ENCODE measurements at places on chromosomes 7 and 10.

GRCh38 chr10:76050291-76050625, 618.8 kb downstream of the LRMDA start:
- DNase-seq: no peak

DNA sequence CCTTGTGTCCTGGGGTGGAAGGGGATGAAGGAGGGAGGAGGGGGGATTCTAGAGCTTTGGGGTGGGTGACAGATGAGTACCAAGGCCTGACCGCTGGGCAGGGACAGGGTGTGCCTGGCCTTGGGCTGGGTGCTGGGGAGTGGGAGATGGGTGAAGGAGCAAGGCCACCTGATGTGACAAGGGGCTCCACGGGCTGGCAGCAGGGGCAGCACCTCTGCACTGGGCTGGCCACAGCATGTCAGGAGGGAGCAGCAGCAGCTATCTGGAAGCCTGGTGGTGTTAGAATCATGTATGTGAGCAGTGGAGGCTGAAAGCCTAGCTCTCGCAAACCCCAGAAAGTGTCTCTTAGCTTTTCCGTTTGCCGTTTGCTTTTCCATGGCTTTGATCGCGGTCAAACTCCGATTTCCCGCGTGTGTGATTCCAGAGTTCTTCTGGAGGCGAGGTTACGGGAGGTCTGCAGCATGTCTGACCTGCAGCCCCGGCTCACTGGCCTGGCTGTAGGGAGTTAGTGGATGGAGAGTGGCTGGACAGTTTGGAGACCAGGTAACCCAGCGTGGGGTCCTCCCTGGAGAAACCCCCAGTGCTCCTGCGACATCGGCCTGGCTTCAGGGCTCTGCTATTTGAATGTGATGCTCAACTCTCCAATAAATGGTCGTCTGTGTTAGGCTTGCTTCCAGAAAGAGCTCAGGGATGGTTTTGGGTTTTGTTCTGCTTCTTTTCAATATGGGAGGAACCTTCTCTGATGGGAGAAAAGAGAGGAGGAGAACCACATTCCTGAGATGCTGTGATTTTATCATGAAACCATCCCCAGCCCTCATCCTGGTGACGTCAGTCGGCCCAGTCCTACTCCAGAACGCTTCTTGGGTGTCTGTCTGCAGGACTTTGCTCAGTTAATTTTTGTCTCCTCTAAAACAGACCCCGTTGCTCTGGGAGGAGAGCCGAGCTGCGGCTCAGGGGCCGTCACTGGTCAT, 105.5 kb downstream of the CUX1 start:
- no peak for DNase-seq

DNA sequence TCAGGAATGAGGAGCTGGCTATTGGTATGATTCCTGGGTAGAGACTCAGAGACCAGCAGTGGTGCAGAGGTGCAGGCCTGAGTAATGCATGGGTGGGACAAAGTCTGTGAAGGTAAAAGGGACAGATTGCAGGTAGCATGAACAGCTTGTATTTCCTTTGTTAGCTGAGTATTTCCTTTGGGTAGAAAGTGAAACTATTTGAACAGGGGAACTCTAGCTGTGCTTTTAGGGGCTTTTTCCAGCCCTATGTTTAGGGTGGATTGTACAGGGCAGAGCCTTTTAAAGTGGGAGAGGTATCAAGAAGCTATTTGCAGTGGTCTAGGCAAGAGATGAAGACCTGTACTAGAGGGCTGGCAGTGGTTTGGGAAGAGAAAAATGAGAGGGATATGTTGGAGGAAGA, 739.9 kb downstream of the REEP3 start:
- no peak for DNase-seq

- DNase-seq: no peak
Measured at GRCh38 chr10:8066124-8066523, 11.6 kb downstream of the GATA3 start.

- no peak for DNase-seq
Measured at GRCh38 chr7:33632840-33633525, 272.4 kb upstream of the BMPER start.

DNA sequence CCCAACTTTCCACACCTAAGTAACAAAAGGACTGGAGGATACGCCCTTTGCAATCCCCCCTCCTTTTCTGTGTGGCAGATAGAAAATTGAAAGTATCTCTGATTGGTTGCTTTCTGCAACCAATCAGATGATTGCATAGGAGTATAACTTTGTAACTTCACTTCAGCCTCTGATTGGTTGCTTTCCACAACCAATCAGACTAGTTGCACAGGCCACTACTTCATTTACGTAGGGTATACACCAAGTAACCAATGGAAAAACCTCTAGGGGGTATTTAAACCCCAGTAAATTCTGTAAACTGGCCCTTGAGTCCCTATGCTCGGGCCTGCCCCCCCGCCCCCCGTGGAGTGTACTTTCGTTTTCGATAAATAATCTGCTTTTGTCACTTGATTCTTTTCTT, 1080.4 kb downstream of the CNTNAP2 start:
- DNase-seq: no peak

- DNase-seq: no peak
Measured at GRCh38 chr10:36280890-36281499, 638.9 kb upstream of the FZD8 start.

DNA sequence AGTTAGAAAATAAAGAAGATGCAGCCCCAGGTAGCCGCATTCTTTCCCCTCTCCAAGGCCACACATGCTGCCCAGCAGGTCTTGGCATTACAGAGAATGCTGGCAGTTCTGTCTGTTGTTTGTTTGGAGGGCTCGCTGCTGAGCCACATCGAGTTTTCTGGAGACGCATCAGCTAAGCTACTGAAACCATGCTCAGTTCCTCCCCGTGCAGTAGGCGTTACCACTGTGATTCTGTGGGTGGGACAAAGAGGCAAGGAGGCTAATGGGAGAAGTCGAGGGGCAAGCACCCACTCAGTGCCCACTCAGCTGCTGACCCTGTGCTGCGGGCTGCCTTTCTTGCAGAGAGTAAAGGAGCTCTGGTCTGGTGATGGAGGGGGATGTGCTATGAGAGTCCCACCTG, 15.5 kb upstream of the GTPBP4 start:
- no peak for DNase-seq

GRCh38 chr7:76340617-76341131, 18.1 kb downstream of the YWHAG start:
- DNase-seq: no peak

DNA sequence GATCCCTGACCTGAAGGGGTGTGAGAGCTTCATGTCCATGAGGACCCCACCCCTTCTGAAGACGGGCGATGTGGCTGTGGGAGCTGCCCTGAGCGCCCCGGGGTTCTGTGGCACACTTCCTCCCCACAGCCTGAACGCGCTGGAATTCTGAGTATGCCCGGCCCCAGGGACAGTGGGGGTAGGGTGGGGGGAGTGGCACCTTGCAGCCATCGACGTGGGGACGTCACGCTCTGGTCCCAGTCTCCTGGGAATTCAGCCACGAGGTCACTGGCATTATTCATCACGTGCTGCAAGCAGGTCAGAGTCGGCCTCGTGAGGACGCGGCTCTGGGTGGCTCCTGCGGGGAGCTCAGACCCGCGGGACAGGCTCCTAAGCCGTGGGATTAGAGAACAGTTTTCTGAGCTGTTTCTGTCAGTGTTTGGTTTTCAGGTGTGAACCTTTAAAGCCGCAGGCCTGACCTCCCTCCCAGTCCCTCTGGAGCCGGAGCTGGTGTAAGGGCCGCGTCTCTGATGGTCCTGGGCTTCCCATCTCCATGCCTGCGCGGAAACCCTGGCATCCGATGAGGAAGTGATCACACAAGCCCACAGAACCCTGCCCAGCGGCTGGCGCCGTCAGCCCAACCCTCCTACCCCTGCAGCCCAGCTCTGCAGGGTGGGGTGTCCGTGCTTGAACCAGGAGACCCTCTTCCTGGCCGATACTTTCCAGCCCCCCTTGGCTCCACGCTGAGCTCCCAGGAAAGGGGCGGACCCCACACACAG, 16.1 kb downstream of the GPR146 start:
- DNase-seq: no peak

GRCh38 chr7:104124469-104124868, 83.3 kb downstream of the ORC5 start:
- DNase-seq: no peak

DNA sequence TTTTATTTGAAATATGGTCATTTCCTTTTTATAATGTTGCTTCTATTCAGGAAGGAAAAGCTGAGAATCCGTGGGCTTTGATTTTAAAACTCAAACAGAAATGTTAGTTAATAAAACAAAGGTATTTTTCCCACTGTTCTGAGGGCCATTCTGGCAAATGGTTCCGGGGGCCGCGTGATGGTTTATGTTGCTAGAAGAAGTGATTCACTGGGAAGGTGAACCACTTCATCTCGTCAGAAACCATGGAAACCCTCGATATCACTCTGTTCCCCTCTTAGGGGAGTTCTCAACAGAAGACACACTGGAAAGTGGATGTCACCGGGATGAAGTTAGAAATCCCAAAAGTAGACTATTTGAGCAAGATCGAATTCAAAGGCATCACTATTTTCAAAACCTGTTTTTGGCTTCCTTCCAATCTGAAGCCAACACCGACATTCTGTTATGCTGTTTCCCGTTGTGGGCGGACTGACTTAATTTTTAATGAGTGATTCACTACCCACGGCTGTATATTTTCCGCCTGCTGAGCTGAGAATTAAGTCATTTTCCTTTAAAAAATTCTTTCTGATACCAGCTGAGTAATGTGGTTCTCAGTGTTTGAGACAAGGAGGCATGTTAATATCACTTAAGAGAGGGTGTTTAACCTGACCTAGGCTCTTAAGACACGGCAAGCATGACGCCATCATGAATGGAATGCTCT, 84.1 kb downstream of the PTPRE start:
- DNase-seq: peak; percentile 87

DNA sequence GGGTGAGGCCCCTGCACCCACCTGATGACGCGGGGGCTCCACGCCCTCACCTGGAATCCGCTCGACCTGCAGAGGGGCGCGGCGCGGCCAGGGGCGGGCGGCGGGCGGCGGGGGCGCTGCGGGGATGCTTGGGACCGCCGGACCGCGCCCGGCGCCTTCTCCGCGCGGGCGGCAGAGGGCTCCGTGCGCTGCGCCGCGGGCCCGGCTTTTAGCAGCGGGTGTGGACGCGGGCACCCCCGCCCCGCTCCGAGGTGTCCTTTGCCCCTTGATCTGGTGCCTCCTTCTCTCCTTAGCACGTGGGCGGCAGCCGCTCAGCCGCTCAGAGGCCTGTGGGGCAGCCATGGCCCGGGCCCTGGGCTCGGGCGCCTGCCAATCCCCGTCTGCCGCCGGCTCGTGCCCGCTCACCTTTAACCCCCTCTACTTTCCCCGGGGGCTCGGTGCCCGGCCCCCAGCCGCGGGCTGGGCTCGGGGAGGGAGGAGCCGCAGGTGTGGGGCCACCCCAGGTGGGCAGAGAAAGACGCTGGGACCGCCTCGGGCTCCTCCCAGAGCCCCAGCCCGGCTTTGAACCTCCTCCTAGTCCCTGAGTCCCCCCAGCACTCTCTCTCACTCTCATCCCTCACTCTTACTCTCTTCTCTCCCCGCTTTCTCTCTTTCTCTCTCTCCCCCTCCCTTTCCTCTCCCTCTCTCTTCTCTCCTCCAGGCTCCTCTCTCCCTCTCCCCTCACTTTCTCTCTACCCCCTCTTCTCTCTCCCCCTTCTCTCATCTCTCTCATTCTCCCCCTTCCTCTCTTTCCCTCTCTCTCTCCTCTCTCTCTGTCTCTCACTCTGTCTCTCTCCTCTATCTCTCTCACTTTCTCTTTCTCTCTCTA, 19.7 kb upstream of the VPS37D start:
- no peak for DNase-seq

DNA sequence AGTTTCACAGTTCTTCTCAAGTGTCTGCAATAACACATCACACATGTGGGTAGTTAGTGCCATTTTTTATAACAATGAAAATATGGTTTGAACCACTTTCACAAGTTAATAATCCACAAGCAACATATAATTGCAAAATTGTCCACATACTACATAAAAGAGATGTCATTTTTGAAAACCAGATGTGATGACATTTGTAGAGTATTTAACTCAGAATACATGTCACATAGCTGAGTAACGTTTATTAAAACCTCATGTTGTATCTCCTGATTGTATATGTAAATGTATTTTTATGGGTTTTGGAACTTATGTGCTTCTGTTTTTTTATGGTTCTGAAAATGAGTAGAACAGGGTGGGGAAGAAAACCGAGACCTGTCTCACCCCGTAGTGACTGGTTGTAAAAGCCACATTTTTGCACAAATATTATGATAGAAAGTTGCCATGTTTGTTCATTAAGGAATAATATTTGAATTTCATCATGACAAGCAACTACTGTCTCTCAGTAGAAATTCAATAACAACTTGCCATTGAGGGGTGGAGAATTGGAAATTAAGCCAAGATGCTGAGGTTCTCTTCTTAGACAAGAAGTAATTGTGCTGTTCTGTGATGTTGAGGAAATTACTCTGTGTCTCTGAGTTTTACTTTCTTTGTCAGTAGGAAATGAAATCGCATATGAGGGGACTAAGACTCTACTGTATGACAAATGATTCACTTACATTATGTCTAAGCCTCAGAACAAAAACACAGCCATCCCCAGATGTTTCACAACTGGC, 29.2 kb upstream of the EGFR start:
- DNase-seq: no peak

DNA sequence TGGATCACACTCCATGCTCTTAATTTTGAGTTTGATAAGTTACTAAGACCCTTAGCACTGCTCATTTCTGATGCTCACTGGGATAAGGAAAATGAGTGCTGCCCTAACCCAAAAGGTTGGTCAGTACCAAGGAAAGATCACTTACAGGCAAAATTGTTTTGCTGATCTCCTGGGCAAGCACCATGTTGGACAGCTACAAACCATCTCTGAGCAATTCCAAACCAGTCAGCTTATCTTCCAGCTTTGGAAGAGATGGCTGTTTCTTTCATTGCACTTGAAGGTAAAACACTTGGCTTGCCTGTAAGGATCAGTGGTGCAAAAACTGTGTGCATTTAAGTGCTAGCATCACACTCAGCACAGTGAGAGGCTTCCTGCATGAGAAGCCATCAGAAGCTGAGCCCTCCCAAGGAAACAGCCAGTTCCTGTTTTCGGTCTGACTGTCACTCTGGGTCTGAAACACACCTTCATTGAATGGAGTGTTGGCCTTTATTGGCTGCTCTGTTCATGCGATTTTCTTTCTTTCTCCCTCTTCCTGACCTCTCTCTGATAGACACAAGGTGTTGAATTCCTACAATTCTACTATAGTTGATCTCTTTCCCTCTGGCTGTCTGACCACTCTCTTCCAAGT, 126.4 kb upstream of the GHITM start:
- peak; percentile 5 for DNase-seq

- no peak for DNase-seq
Measured at GRCh38 chr10:22253580-22253882, 35.7 kb upstream of the EBLN1 start.

- no peak for DNase-seq
Measured at GRCh38 chr10:128839134-128839533, 627.9 kb upstream of the MGMT start.

GRCh38 chr10:121332829-121333765, 265.1 kb downstream of the FGFR2 start:
- DNase-seq: no peak

Data from activated CD4-positive, alpha-beta T cell treated with anti-CD3 and anti-CD28 coated beads, Interleukin-2, Interleukin-4, amounts not matched to agents 100 ng/mL and 50 ng/mL, durations not matched to agents 16 hours and 8 hours (primary cell).